Stimulated activated CD8-positive, alpha-beta memory T cell treated with anti-CD3 and anti-CD28 coated beads, Interleukin-12 subunit alpha, Interleukin-12 subunit beta, amount 100 ng/mL, for 1 hour (primary cell): ENCODE measurements at places on chromosomes 12 and 14.
A peak's percentile ranks its signal among the peaks of the same experiment; 100 is the strongest.

DNA sequence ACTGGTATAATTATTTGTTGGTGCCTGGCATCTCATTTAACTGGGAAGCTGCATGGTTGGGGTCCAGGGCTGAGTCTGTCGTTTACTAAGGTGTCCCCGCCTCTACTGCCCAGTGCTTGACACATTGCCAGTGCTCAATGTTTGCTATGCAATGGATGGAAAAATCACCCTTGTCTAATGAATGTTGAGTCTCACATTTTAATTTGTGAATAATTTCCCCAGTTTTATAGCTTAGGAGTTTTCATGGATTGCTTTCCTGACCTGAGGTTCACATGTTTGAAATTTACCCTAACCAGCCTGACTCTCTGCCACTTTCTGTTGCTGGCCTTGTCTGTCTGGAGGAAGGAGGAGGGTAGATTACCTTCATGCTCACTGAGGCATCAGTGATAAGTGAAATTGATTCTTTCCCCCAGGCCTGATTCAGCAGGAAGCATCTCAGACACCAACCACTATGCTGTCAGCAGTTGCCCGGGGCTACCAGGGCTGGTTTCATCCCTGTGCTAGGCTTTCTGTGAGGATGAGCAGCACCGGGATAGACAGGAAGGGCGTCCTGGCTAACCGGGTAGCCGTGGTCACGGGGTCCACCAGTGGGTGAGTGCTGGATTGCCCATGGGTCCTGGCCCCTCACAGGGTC is 2.4 kb downstream of the DHRS2 start:
- no peak for DNase-seq

DNA sequence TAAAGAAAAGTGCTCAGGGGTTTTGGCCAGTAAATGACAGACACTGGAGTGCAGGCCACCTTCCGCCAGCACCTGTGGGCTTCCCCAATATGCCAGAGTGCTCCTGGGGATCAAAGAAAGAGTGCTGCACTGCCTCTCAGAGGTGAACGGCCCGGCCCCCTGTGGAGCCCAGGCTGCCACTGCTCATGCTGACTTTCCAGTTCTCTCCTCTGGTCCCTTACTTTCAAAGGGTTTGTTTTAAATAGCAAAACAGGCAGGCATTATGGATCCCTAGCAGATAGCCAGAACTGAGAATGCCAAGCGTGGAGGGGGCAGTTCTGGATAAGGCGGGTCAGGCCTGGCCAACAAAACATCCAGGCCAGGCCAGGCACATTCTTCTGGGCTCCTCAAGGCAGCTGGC is 59.6 kb downstream of the MDM2 start:
- DNase-seq: no peak

DNA sequence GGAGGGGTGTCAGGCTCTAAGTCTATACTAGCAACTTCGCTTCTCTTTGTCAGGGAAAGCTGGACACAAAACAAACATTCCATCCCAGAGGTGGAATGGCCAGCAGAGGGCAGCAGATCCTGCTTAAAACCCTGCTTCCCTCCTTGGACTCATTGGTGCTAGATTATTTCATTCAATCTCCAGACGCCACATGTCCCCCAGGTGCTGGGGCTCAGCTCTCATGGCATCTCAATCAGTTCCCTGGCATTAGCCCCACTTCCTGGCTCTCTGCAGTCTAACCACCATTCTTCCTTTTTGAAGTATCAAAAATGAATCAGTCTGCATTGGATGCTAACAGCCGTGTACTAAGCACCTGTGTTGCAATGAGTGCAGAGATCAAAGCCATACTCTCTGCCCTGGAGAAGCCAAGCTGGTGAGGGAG is 8.1 kb upstream of the PPP1R1A start:
- peak; percentile 24 for DNase-seq

DNA sequence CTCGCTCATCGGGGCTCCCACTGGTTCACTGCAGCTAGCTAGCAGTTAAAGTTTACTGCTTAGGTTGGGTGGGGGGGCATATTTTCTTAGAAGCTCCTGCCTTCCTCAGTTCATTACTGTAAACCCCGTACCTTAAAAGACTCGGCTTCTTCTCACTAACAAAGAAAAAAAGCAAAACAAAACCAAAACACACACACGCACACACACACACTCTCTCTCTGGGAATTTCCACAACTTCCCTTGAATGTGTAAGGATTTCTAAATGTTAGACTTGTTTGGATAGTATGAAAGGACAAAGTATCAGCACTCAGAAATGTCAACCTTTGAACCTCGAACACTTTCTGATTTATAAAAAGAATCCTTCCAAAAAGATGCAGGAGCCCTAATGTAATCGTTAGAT is 927 bp downstream of the PTHLH start:
- DNase-seq: no peak

DNA sequence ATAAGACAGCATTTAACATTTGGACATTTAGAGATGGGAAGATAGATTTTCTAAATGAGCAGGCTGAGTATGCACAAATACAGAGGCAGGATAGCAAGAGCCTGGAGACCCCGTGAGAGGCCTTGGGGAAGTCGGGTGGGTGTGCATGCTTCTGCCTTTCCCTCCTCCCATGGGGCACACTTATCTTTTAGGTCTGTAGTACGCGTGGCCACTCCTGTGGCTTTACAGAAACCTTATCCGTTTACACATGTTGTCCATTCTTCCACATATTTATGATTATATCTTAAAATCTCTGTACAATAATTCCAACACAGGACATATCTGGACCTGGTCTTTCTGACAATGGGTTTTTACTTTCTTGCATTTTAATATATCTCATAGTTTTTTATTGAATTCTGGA is 33.6 kb downstream of the GYS2 start:
- DNase-seq: no peak

- no peak for DNase-seq
Measured at GRCh38 chr12:32679920-32680237, 778 bp downstream of the DNM1L start.
